ENCODE measurements at places on chromosomes 12 and 14. TPM values are rescaled to one million over a fixed set of nuclear protein-coding genes. Genes with fewer than 3 reads are reported as not detected.

Gene CARMIL3
- total RNA-seq: not detected

Gene DEGS2
- not detected for total RNA-seq

Gene PTPRO
- total RNA-seq: 0.91 TPM

Gene C12orf60
- 0.53 TPM for total RNA-seq

Gene ABHD12B
- not detected for total RNA-seq
